Stimulated activated CD4-positive, alpha-beta T cell treated with anti-CD3 and anti-CD28 coated beads, Interleukin-15, amount 100 ng/mL, for 24 hours (primary cell): ENCODE measurements at places on chromosomes 6 and 20.

GRCh38 chr6:91083211-91083610 lies 496.3 kb upstream of the MAP3K7 start:
- no peak for DNase-seq

DNA sequence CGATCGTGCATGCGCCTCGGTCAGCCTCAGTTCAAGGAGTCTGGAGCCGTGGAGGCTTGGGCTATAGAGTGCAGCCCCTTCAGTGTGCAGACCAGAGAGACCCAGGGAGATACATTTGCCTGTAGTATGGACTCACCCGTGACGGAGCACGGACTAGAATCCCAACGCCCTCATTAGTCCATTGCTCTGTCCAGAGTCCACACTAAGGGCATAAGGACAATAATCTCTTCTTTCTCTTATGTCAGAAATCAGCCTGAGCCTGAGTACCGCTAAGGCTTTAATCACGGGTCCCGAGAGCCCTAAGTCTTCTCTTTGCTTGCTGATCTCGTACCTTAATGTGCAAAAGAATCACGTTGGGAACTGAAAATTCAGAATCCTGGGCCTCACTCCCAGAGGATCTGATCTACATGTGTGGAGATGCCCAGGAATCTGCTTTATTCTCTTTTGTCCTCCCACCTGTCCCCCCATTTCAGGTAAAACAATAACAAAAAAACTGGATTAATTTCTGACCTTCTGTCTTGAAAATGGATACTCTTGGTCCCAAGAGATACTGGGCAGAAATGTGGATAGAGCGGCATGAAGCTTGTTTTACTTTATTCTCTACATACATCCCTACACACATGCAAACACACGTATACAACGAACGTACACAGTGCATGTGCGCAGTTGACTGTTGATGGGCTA lies 671 bp downstream of the BPHL start:
- no peak for DNase-seq

GRCh38 chr20:63253438-63254231 lies 628 bp downstream of the NKAIN4 start:
- DNase-seq, result no peak

DNA sequence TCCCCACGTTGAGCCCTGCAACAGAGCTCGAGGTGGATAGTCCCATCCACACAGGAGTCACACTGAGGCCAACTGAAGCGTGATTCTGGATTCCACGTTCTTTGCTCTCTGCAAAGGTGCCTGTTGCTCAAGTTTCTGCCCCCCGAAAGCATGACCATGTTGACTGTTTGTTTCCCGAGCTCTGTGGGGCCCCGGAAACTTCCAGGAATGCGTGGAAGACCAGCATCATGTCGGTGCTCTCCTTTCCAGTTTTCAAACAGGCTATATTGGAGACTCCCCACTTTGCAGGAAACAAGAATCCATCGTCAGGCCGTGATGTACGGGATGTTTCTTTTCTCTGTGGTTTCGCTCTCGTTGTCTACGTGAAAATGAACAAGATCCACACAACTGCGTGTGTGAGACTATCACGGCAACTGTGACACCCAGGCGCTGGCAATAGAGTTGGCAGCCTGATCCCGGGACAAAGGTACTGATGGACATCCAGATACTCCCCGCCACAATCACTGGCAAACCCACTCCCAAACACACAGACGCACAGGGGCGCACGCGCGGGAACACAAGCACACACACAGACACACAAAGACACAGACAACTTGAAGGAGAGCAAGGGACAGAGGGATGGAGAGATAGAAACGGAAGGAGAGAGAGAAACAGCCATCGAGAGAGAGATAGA lies 444.6 kb upstream of the DEFB115 start:
- no peak for DNase-seq

DNA sequence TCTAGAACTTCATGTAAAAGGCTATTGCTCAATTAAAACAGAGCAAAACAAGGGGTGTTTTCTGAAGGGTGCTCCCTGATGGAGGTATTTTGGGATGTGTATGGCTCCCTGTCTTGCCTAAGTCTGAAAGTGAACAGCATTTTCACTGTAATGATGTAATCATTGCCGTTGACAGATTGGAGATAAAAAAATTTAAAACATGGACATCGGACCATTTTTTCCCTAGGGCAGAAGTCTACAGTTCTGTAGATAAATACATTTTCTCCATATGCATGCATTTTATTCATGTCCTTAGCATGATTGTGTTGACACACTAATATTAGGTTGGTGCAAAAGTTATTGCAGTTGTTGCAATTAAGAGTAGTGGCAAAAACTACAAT lies 85.1 kb upstream of the ATXN1 start:
- DNase-seq, result no peak

DNA sequence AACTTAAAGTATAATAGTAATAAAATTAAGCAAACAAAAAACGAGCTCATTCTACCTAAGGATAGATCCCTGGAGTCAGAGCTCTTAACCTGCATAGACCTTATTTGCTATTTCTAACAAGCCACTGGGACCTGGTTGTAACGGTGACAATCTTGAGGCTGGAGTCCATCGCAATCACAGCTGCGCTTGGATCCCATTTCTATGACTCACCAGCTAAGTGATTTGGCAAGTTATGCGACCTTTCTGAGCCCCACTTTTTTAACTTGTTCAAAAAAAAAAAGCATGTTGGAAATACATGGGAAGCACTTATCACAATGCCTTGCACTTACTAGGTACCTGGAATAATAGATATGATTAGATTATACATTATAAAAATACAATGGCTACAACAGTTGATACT lies 389.5 kb upstream of the CDH4 start:
- no peak for DNase-seq

DNA sequence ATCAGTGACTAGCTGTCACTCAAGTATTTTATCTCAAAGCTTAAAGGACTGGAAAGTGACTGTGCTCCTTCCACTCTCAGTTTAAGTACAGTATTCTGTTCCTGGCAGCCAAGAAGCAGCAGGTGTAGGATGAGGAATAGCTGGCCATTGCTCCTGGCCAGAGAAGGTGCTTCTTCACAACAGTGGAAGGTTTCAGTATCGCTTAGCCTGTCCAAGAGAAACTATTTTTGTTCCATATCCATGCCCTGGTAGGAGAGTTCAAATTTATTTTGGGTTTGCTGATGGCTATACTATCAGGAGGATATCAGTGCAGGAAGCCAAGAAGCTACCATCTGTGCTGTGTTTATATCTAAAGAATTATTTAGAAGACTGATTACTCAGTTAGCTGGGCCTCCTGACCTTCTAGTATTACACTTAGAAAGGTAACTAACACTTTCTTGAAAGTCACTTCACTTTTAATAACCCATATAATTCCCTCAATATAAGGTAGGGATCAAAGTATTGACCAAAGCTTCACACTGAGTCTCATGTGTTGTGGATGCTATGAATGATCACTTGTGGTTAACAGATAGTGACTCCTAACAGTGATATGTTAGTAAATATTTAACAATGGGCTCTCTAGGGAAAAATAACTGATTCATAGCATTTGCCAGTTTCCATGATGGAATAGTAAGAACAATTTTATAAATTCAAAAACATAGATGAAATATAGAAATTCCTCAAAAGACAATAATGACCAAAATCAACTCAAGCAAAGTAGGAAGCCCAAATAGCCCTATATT lies 99.9 kb downstream of the AIG1 start:
- no peak for DNase-seq

- DNase-seq, result no peak
Measured at GRCh38 chr6:123575188-123575587, 61.6 kb downstream of the TRDN start.

DNA sequence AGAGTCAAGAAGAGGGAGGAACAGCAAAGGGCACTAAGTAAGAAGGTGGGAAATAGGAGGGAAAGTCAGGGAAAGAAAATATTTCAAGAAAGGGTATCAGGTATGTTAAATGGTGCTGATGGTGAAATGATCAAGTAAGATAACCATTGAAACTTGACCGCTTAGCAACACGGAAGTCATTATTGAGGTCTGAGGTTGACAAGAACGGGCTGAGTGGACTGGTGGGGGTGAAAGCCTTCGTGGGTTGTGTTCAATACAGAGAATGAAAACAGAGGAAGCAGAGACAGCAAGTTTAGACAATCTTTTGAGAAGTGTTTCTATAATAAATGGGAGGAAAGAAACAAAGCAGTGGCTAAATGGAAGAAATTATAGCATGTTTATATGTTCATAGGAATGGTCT lies 72.0 kb downstream of the LIN28B start:
- no peak for DNase-seq

- DNase-seq, result no peak
Measured at GRCh38 chr20:48311956-48312355, 515.8 kb downstream of the PREX1 start.

DNA sequence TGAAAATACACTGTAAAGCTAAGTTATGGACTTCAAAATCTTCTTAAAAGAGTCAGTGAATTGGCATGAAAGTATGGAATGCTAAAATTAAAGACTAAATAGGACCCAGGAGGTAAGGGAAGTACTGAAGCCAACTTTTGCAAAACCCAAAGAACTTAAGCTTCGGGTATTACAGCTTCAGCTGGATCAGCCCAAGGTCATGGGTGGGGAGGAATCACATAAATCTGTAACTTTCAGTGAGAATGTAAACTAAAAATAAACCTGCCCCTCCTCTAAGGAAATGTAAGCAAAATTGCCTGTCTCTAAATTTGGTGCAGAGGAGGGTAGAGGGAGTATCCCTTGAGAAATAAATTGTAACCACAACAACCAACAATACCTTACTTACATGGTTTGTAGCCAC lies 4.4 kb upstream of the MUC21 start:
- DNase-seq, result no peak

DNA sequence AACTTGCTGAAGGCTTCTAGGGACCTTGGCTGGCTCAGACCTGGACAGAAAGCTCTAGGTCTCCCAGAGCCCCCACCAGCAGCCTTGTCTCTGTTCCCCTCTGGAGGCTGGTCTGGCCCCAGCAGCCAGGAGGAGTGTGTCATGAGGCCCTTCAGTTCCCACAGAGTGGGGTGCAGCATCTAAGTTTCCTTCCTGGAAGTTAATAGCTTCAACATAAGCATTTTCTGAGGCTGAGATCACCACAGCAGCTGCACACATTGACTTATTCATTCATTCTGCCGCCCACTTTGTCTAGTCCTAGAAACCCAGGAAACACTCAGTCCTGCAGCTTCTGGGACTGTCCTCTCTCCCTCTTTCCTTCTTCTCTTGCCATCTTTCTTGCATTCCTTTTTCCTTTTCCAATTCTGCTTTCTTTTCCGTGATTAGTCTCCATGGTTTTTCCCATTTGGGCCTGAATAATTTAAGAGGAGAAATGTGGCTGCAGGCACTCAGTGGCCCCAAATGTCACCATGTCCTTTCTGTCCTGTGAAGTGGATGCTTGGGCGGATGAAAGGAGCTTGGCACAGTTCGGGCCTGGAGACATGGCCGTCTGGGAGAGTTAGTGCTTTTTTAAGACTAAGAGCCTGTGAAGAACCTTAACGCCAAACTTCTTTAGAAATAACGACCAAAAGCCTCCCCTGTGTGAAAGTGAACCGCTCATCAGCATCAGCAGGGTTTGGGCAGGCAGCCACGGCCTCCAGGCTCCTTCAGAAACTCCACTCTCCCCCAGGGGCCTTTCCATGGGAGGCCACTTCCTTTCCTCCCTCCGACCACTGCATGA lies 31.0 kb upstream of the PCMTD2 start:
- no peak for DNase-seq

- no peak for DNase-seq
Measured at GRCh38 chr20:46709055-46709458, 392 bp upstream of the SLC2A10 start.

GRCh38 chr6:64160486-64160885 lies 524.9 kb downstream of the PHF3 start:
- no peak for DNase-seq

DNA sequence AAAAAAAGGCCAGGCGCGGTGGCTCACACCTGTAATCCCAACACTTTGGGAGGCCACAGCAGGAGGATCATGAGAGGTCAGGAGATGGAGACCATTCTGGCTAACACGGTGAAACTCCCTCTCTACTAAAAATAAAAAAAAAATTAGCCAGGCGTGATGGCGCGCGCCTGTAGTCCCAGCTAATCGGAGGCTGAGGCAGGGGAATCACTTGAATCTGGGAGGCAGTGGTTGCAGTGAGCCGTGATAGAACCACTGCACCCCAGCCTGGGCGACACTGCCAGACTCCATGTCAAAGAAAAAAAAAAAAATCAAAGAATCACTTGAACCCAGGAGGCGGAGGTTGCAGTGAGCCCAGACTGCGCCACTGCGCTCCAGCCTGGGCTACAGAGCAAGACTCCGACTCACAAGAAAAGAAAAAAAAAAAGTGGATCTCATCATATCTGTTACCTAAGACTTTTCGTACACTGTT lies 4.2 kb downstream of the RBM39 start:
- no peak for DNase-seq

- DNase-seq, result no peak
Measured at GRCh38 chr6:29236060-29236459, 65.4 kb downstream of the OR2J2 start.

DNA sequence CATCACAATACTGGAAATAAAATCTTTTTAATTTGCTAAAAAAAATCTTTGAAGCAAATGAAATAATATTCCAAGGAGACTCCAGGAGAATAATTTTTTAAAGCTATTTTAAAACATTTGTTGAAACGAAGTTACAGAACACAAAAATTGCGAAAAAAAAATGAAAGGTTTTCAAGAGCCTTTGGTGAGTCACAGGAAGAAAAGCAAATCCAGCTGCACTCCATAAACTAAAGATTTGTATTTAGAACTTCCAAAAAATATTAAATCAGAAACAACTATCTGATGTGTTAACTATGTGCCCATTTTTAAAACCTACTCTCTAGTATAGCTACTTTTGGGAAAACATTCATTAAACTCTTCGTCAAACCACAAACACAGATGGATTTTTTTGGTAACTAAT lies 23.6 kb downstream of the PDSS2 start:
- DNase-seq, result no peak

DNA sequence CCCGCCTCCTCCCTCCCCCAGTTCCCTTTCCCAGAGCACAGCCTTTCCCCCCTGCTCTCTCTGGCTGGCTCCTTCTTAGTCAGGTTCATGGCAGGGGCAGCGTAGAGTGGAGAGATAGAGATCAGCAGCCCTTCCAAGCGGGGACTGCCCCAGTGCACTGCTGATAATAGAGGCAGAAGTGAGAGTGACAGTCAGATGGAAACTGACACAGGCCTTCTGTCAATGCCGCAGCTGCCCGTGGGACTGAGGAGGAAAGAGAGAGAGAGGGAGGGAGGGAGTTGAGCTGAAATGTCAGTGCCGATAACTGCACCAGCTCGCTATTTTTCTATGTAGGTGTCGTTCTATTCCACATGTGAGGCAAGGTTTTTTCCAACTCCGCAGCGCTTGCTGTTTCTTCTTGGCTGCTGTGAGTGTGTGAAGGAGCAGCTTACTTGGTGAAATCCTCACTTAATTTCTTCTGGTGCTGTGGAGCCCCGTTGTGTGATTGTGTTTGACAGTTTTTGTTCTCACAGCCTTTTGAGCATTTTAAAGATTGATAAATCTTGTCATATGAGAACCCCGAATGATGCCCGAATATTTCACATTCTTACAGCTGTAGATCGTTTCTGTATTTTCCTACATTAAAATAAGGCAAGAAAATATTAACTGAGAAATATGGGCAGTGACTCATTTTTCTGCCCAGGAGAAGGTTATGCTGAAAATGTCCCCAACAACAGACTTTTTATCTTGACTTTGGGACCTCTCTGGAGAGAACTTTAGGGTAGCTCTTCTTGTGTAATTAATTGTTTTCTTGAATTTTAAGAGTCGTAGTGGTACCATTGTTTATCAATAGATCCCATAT lies 386.4 kb upstream of the MMS22L start:
- DNase-seq, result peak; percentile 27

- no peak for DNase-seq
Measured at GRCh38 chr20:32152421-32153155, 43.1 kb downstream of the TM9SF4 start.
